Naive thymus-derived CD4-positive, alpha-beta T cell (primary cell): ENCODE measurements at places on chromosomes 11 and 22.

GRCh38 chr22:20408891-20409290 is 14.9 kb downstream of the ZNF74 start:
- peaks cover 3% of the 10 kb centered on the region for H3K4me1 ChIP-seq
- no peak overlapping the region for H3K27ac ChIP-seq
- no peaks in the 10 kb centered on the region for H3K36me3 ChIP-seq

DNA sequence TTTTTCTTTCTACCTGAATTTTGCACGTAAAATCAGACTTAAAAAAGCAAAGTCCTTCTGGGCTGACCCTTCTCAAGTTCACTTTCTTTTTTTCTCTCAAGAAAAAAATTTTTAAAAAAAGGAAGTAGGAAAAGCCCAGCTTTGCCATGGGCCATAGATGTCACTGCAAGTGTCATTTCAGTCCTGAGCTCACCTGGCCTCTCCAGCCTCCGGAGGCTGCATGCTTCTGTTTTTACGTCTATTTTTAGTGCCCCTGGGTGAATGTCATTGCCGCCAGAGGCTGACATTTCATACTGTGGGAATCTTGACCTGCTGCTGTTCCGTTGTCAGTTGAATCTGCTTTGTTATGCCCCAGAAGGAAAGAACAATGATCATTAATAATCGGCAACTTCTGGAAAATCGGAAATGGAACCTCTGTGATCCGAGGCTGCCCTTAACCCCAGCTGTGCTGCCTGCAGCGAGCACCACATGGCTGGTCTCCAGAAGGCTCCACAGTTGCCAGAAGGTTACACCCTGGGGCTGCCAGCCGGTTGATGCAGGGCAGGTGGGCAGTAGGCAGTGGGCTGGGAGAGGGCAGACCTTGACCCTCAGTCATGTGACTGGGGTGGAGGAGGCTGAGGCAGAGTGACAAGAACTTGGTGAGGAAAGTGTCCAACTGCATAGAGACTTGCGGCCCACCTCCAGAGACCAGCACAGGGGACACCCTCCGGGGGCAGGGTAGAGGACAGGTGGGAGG is 16.7 kb upstream of the MYEOV start:
- H3K27ac ChIP-seq: no peak overlapping the region
- no peaks in the 10 kb centered on the region for H3K27me3 ChIP-seq
- no peak for DNase-seq
- no peak overlapping the region for H3K4me3 ChIP-seq
- no peaks in the 10 kb centered on the region for H3K36me3 ChIP-seq

DNA sequence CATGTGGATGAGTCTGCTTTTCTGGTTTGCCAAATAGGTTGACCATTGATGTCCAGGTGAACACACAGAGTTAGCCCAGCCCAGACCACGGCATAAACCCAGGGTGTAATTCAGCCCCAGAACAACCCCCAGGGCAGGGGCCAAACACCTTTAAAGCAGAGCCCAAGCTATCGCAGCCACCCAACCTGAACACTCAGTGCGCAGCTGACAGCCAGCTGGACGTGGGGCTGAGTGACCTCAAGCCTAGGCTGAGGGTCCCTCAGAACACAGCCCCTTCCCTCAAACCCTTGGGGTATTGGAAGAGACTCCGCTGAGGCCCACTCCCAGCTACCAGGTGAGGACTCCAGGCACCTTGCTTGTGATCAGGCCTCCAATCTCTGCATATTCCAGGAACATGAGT is 161.5 kb upstream of the NECTIN1 start:
- H3K27ac ChIP-seq: no peak overlapping the region
- no peaks in the 10 kb centered on the region for H3K36me3 ChIP-seq
- no peak for DNase-seq
- H3K4me1 ChIP-seq: no peaks in the 10 kb centered on the region

GRCh38 chr11:24842308-24842707 is 345.5 kb downstream of the LUZP2 start:
- no peak overlapping the region for H3K27ac ChIP-seq
- no peak overlapping the region for H3K4me3 ChIP-seq
- no peaks in the 10 kb centered on the region for H3K27me3 ChIP-seq
- no peaks in the 10 kb centered on the region for H3K36me3 ChIP-seq
- no peak for DNase-seq

GRCh38 chr11:9046481-9046880 is 42.7 kb upstream of the NRIP3 start:
- no peaks in the 10 kb centered on the region for H3K36me3 ChIP-seq
- no peak overlapping the region for H3K27ac ChIP-seq
- DNase-seq: no peak
- no peaks in the 10 kb centered on the region for H3K4me1 ChIP-seq
- H3K4me3 ChIP-seq: no peak overlapping the region
- H3K27me3 ChIP-seq: no peaks in the 10 kb centered on the region

DNA sequence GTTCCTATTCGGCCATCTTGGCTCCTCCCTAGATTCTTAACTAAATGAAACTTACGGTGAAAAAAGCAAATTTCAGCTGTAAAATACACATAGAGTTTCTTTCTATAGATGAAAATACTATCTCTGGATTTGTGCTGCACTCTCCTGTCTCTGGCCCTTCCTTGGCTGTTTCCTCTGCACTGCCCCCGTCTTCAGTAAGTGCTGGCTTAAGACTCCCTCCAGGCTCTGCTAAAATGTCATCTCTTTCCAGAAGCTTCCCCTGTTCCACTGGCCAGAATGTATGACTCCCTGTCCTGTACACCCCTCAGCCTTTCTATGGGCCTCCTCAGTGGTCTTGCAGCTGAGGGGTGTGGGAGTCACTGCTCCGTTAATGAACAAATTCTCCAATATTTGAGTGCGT is 109.1 kb upstream of the NARS2 start:
- DNase-seq: no peak
- H3K36me3 ChIP-seq: no peaks in the 10 kb centered on the region
- H3K4me1 ChIP-seq: no peaks in the 10 kb centered on the region
- no peak overlapping the region for H3K4me3 ChIP-seq
- no peak overlapping the region for H3K27ac ChIP-seq
- H3K27me3 ChIP-seq: no peaks in the 10 kb centered on the region

- no peak overlapping the region for H3K4me3 ChIP-seq
- no peak for DNase-seq
- H3K27ac ChIP-seq: no peak overlapping the region
These were observed 11.6 kb downstream of the UVRAG start for GRCh38 chr11:75826461-75827230.

GRCh38 chr11:130710497-130711012 is 205.7 kb downstream of the SNX19 start:
- H3K27me3 ChIP-seq: peaks cover 3% of the 10 kb centered on the region
- H3K4me3 ChIP-seq: no peak overlapping the region
- no peaks in the 10 kb centered on the region for H3K36me3 ChIP-seq
- no peak for DNase-seq

DNA sequence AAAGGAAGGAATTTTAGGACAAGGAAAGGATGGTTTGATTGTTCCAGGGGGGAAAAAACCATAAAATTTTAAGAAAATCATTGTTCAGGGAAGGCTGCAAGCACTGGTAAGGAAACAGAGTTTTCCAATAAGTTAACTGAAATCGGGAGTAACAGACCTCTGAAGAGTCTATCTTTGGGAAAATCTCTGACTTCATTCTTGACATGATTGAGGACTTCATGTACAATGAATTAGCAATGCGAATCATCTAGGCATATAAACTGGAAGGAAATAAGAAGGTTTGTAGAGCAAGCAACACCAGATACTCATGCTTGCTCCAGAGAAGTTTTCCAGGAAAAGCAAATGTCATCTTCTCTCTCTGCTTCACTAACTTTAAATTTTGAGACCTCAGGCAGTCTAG is 18.5 kb downstream of the APLP2 start:
- no peaks in the 10 kb centered on the region for H3K36me3 ChIP-seq
- DNase-seq: no peak
- H3K27me3 ChIP-seq: no peaks in the 10 kb centered on the region
- H3K4me1 ChIP-seq: no peaks in the 10 kb centered on the region
- no peak overlapping the region for H3K27ac ChIP-seq

DNA sequence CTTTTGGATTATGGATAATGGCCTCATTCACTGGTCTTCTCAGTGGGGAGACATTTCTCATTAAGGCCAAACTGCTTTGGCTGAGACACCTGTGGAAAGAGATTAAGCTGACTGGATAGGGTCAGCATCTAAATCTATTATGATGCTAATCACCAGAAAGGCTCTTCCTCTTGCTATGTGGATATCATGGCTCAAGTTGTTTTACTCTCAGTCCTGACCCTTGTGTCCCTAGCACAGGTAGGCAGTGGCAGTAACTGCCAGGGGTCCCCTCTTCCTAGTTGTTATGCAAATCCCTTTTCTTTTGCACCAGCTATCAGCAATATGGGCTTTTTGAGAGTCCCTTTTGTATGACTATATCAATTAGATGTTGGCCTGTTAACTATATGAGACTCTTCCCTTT is 335.7 kb upstream of the PLET1 start:
- H3K27me3 ChIP-seq: no peaks in the 10 kb centered on the region
- DNase-seq: no peak
- H3K36me3 ChIP-seq: no peaks in the 10 kb centered on the region
- H3K4me1 ChIP-seq: no peaks in the 10 kb centered on the region
- no peak overlapping the region for H3K27ac ChIP-seq

- no peak overlapping the region for H3K4me3 ChIP-seq
- no peaks in the 10 kb centered on the region for H3K27me3 ChIP-seq
- no peak for DNase-seq
- H3K36me3 ChIP-seq: no peaks in the 10 kb centered on the region
- no peak overlapping the region for H3K27ac ChIP-seq
These were observed 77.6 kb downstream of the PACSIN2 start for GRCh38 chr22:42937164-42937843.

DNA sequence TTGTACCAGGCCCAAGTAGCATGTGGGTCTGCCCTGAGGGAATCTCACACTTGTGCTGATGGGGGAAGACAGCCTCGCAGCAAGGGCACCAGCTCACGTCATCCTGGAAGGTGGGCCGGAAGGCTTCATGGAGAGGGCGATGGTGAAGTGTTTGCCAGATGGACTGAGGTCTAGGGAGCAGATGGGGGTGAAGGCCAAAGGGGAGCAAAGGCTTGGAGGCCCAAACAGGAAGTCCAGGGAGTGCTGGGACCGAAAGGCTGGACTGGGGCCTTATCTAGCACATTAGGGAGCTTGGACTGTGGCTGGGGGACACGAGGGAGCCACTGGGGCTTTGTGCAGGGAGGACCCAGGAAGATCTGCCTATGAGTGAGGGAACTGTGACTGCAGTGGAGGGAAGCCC is 1.2 kb upstream of the TNFRSF13C start:
- DNase-seq: no peak
- H3K36me3 ChIP-seq: no peaks in the 10 kb centered on the region
- H3K4me3 ChIP-seq: no peak overlapping the region
- H3K4me1 ChIP-seq: no peaks in the 10 kb centered on the region

GRCh38 chr22:40215266-40215665 is 37.5 kb downstream of the TNRC6B start:
- H3K4me3 ChIP-seq: peak overlapping the region; percentile 28
- no peaks in the 10 kb centered on the region for H3K27me3 ChIP-seq
- H3K4me1 ChIP-seq: peaks cover 51% of the 10 kb centered on the region
- no peak for DNase-seq
- no peaks in the 10 kb centered on the region for H3K36me3 ChIP-seq

- no peaks in the 10 kb centered on the region for H3K27me3 ChIP-seq
- H3K27ac ChIP-seq: no peak overlapping the region
- H3K4me3 ChIP-seq: no peak overlapping the region
- no peaks in the 10 kb centered on the region for H3K4me1 ChIP-seq
These were observed 7.4 kb upstream of the CARD16 start for GRCh38 chr11:105052487-105052886.

DNA sequence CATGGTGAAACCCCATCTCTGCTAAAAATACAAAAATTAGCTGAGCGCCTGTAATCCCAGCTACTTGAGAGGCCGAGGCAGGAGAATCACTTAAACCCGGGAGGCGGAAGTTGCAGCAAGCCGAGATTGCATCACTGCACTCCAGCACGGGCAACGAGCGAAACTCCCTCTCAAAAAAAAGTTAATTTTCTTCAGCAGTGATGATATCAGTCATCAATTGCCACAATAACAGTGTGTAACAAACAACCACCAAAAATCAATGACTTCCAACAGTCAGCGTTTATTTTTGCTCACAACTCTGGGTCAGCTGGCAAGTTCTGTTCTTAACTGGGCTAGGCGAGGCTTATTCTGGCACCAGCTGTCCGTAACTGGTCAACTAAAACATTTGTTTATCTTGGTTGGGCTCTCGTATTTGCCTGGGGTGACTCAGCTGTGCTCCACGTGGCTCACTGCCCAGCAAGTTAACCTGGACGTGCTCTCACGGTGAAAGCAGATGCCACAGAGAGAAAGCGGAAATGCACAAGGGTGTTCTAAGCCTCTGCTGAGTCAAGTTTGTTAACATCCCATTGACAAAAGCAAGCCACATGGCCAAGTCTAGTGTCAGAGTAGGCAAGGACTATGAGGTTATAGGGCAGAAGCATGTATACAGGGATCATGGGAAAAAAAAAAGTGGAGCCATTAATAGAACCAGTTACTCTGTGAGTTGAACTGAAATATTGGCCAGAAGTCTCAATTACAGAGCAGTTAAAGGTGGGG is 52.1 kb downstream of the LHFPL7 start:
- no peak overlapping the region for H3K4me3 ChIP-seq
- no peaks in the 10 kb centered on the region for H3K4me1 ChIP-seq
- H3K27me3 ChIP-seq: no peaks in the 10 kb centered on the region

DNA sequence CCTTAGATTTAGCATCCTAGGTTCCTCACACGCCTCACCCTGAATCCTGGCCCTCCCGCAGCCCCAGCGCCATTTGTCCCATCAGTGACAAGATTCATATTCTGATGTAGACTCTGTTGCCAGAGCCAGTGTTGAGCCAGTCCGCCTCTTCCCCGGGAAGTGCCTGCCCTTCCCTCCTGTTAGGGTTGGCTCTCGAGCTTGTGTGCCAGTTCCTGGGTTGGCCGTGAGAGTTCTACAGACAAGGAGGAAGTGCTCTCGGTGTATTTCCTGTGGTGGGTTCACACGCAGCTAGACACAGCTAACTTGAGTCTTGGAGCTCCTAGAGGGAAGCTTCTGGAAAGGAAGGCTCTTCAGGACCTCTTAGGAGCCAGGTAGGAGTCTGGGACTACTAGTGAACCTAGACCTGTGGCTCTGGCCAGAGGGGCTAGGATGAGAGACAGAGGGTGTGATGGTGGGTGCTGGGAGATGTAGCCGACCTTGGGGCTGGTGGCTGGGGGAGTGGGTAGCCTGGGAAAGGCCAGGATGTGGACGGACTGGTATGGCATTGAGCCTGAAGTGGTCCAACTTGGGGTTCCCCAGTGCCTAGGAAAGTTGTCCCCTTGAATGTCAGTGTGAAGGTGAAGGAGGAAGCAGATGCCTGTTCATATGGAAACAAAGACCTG is at the start of gene IL18BP:
TSS of gene IL18BP (plus strand) at position 261 of the 662 bp plus-strand sequence. CDS start 1,076 bp downstream, outside the sequence.
- DNase-seq: no peak
- H3K36me3 ChIP-seq: no peaks in the 10 kb centered on the region
- peak within 1 kb of the TSS; percentile 64 for H3K27ac ChIP-seq
- H3K27me3 ChIP-seq: no peaks in the 10 kb centered on the region
- H3K4me1 ChIP-seq: peaks cover 14% of the 10 kb centered on the region
